Activated CD4-positive, CD25-positive, alpha-beta regulatory T cell treated with anti-CD3 and anti-CD28 coated beads, Interleukin-2, amount 50 U/mL, for 72 hours (primary cell): ENCODE measurements at places on chromosomes 7 and 10.

- no peak for DNase-seq
Measured at GRCh38 chr10:96746503-96746902, 26.2 kb upstream of the PIK3AP1 start.

GRCh38 chr10:124063750-124064603 lies 29.4 kb downstream of the CHST15 start:
- no peak for DNase-seq

GRCh38 chr10:35639728-35640401 lies 2.2 kb downstream of the FZD8 start:
- DNase-seq, result no peak

- DNase-seq, result no peak
Measured at GRCh38 chr10:101512738-101513137, 75.3 kb downstream of the POLL start.

DNA sequence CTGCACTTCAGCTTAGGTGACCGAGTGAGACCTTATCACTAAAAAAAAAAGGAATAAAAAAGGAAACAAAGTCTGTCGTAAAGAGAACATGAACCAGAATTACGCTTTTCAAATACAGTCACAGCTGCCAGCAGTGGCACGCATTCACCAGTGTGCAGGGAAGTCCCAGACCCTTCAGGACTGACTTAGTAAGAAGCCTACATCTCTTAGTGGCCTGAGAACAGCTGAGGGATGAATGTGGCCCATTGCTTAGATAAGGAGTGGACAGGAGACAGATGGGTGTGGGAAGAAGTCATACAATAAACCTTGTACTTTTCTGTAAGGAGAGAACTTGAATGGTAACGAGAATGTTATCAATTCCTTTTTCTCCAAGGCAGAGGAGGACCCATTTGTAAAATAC lies 178.5 kb downstream of the JCAD start:
- DNase-seq, result no peak

- no peak for DNase-seq
Measured at GRCh38 chr10:63753808-63754207, 232.6 kb downstream of the REEP3 start.

DNA sequence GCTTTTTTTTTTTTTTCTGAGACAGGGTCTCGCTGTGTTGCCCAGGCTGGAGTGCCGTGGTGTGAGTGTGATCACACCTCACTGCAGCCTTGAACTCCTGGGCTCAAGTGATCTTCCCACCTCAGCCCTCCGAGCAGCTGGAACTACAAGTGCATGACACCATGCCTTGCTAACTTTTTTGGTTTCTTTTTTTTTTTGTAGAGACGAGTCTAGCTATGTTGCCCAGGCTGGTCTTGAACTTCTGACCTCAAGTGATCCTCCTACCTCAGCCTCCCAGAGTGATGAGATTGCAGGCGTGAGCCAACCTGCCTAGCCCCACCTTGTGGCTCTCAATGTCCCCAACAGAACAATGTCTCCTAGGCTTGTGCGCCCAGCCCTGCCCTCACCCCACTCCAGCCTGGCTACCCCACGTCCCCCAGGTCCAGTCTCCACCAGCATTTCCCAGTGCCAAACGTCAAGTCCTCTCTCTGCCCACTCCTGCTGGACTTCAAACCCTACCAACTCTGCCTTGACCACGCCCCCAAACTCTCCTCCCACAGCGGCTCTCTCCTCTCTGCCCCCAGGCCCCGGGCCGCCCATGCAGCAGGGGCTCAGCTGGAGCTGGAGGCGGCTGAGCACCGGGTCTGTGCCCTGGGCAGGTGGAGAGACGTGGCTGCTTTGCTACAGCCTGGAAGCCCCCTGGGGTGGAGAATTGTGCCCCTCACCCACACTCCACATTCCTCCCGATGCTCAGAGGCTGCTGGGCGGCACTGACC lies 18.9 kb downstream of the BHLHA15 start:
- DNase-seq, result no peak

- DNase-seq, result no peak
Measured at GRCh38 chr10:119333146-119333792, 125.9 kb downstream of the GRK5 start.

GRCh38 chr7:94301024-94301586 lies 93.6 kb upstream of the COL1A2 start:
- DNase-seq, result no peak

- no peak for DNase-seq
Measured at GRCh38 chr10:5669604-5670003, 3.2 kb upstream of the ASB13 start.

DNA sequence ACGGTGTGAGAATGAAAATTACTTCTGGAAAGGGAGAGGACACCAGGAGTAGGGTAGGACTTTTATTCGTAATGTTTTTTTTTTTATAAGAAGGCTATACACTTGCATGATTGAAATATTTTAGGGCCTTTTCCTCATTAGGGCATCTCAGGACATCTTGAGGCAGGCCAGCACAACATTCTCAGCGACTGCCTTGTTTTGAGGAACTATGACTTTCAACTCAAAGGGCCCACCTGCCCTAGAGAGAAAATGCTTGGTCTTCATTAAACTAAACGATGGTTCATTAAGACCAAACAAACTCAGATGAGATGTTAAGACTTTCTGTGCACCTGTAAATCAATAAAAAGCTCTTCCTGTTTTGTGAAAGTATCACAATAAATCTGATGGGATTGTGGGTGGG lies 11.3 kb downstream of the NOD1 start:
- DNase-seq, result no peak

DNA sequence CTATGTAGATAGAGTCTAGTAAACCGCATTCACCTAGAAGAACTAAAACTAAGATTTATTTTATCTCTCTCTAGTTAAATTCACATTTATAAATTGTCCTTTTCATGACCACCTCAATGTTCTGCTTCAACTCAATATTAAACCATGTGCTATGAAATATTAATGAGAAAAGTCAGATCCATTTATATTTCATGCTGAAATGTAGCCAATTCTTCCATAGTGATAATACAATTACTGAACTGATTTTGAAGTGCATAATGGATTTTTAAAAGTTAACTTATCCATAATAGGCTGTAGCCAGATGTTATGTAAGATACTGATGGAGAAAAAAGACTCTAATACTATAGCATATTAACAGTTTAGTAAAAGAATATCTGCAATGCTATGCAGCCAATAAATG lies 479.7 kb upstream of the PCDH15 start:
- no peak for DNase-seq

DNA sequence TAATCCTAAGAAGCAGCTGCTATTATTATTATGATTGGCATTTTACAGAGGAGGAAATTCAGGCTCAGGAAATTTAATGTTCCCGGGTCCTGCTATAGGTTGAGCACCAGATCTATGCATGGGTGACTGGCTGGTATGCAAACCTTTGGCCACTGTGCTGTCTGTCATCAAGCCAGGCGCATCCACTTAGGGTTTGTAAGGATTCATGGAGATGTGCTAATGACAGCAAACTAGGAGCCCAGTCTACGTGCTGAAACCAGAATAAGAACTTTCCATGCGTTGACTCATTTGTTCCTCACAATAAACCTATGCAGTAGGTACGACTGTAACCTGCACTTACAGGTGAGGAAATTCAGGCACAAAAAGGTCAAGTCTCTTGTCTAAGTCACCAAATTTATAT lies 64.5 kb upstream of the ZMIZ1 start:
- DNase-seq, result no peak

GRCh38 chr10:92689663-92690210 lies at the start of gene HHEX:
Gene HHEX, plus strand, starts transcription at chr10:92689955. Its CDS starts 32 bp downstream, at chr10:92689987.
- DNase-seq, result no peak

DNA sequence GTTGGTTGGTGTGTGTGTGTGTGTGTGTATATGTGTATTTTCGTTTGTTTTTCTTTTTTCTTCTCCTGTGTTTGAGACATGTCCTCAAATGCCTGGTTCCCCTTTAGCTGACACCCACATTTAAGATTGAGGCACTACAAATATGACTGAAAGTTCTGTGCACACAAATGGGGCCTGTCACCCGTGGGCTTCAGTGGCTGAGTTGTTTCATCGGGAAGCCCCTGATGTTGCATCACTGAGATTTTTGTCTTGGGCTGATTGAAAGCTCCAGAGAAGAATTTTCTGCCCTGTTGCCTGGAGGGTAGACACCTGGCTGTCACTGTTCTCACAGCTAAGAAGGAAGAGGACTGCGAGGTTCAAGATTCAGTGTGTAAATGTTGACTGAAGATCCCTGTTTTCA lies 283.8 kb upstream of the C7orf33 start:
- DNase-seq, result no peak

DNA sequence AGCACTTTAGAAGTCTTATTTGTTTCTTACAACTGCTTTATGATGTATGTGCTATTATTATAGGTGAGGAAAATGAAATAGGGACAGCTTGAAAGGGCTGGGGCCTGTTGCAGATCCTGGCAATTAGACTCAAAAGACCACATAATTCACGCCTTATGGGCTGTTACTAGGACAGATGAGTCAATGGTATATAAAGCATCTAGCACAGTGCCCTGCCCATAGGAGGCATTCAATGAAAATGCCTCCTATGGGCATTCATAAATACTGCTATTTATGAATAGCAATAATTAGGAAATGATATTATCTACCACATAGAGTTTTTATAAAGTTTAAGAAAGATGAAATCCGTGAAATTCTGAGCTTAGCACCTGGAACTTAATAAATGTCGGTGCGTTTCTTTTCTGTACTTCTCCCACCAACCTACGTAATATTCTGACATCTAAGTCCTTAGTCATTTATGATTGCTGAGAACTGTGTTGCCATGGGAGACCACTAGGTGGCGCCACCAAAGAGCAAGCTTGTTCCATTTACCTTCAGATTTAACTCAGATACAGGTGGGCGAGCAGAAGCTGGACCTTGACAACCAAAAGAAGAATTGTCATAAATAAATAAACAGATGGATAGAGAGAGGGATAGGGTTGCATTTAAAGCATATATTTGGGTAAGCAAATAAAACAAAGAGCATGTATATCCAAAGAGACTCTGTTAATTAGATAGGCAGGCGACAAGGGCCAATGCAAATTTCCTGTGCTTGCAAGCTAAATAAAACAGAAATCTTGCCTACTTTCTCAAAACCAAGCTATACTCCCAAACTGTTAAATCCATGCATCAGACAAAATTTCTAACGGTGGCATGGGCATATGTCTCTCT lies 699.9 kb downstream of the INHBA start:
- peak; percentile 34 for DNase-seq

DNA sequence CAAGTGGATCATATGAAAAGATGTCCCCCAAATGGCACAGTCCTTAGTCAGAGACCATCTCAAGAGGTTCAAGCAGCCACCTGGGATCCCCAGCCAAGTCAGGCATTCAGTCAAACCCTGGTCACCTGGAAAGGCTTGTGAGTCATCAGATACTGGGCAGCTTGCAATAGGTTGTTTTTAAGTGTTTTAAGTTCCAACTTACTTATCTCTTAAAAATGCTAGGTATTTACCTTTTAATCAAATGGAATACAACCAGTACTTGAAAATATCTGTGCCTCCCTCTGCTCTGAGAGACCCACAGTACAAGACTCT lies 262.2 kb downstream of the WDR11 start:
- no peak for DNase-seq

GRCh38 chr10:92278996-92279696 lies 11.7 kb downstream of the CPEB3 start:
- DNase-seq, result no peak

DNA sequence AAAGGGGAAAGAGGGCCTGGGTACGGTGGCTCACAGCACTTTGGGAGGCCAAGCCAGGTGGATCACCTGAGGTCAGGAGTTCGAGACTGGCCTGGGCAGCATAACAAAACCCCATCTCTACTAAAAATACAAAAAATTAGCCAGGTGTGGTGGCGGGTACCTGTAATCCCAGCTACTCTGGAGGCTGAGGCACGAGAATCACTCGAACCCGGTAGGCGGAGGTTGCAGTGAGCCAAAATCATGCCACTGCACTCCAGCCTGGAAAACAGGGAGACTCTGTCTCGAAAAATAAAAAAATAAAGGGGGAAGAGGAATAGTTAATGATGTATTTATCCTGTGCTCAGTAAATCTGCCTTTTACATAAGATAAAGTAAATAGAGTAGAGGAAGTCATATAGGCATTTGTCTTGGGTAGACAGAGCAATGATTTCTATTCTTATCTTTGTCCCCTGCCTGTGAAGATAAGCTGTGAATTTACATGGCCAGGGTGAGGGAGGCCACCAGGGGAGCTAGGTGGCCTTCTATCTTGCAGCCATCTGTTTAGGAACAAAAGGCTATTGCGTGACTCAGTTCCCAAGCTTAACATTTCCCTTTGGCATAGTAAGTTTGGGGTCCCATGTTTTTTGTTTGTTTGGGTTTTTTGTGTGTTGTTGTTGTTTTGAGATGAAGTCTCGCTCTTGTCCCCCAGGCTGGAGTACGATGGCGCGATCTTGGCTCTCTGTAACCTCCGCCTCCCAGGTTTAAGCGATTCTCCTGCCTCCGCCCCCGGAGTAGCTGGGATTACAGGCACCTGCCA lies 73.2 kb upstream of the GTF2I start:
- no peak for DNase-seq

- DNase-seq, result no peak
Measured at GRCh38 chr7:34320926-34321661, 336.9 kb upstream of the NPSR1 start.

GRCh38 chr10:21534604-21535493 lies 817 bp downstream of the MLLT10 start:
- DNase-seq, result peak; percentile 60

GRCh38 chr7:45682358-45682735 lies 108.2 kb downstream of the ADCY1 start:
- no peak for DNase-seq

DNA sequence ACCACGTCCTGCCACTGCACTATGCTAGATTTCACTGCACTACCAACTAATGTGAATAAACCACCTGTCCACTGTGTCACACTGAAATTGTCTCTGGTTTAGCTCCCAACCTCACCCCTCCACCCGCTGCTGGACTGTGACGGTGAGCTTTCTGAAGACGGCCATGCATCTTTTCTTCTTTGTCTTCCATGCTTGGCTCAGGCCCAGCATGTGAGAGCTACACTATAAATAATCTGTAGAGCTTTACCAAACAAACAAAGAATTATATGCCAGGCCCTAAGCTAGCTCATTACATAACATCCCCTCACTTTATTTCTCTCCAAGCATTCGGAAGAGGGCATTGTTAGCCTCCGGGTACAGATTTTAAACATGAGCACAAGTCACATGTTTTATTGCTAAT lies 633.2 kb downstream of the TNS3 start:
- no peak for DNase-seq

GRCh38 chr10:123990889-123991288 lies 99.3 kb upstream of the CPXM2 start:
- no peak for DNase-seq

- no peak for DNase-seq
Measured at GRCh38 chr7:107387573-107388219, 82.2 kb upstream of the GPR22 start.

GRCh38 chr7:100023526-100023925 lies 8.1 kb downstream of the ZKSCAN1 start:
- no peak for DNase-seq

GRCh38 chr7:30970074-30970473 lies 6.3 kb downstream of the GHRHR start:
- DNase-seq, result no peak

GRCh38 chr10:118482393-118483331 lies 112.8 kb downstream of the PRLHR start:
- DNase-seq, result no peak

- no peak for DNase-seq
Measured at GRCh38 chr10:117439243-117439912, 64.1 kb upstream of the PDZD8 start.
